ENCODE measurements at places on chromosomes 4 and X.

GRCh38 chr4:127484117-127484516 is 148.6 kb upstream of the INTU start:
- DNase-seq, result no peak

- no peak for DNase-seq
Measured at GRCh38 chr4:158146736-158147135, 26.1 kb downstream of the GASK1B start.

DNA sequence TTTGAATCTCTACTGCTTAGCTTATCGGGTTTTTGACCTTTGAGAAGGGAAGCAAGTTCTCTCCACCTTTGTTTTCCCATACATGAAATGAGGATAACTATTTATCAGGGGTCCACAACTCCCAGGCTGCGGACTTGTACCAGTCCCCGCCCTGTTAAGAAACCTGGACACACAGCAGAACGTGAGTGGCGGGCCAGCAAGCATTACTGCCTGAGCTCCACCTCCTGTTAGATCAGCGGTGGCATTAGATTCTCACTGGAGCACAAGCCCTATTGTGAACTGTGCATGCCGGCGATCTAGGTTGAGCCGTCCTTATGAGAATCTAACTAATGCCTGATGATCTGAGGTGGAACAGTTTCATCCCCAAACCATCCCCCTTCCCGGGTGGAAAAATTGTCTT is 579.5 kb downstream of the GALNTL6 start:
- DNase-seq, result no peak

DNA sequence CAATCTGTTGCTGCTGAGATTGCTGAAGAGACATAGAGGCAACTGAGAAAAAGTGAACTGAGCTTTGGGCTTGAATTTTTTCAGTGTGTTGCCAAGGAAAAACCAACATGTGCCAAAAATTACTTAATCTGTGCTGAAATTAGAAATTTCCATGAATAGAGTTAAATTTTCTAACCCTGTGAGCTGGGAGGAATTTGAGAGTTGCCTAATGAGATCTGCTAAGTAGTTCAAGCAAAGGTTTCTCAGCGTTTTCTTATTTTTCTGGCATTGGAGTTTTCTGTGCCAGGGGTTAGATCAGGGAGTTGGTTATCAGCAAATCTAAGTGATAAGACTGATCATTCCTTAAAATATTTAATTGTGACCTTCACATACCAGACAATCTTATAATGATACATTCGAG is 457.5 kb upstream of the GNPDA2 start:
- DNase-seq, result no peak

- peak; percentile 80 for DNase-seq
Measured at GRCh38 chr4:112296949-112297880, at the start of gene ALPK1. Gene ALPK1, plus strand, starts transcription at chr4:112297369.

DNA sequence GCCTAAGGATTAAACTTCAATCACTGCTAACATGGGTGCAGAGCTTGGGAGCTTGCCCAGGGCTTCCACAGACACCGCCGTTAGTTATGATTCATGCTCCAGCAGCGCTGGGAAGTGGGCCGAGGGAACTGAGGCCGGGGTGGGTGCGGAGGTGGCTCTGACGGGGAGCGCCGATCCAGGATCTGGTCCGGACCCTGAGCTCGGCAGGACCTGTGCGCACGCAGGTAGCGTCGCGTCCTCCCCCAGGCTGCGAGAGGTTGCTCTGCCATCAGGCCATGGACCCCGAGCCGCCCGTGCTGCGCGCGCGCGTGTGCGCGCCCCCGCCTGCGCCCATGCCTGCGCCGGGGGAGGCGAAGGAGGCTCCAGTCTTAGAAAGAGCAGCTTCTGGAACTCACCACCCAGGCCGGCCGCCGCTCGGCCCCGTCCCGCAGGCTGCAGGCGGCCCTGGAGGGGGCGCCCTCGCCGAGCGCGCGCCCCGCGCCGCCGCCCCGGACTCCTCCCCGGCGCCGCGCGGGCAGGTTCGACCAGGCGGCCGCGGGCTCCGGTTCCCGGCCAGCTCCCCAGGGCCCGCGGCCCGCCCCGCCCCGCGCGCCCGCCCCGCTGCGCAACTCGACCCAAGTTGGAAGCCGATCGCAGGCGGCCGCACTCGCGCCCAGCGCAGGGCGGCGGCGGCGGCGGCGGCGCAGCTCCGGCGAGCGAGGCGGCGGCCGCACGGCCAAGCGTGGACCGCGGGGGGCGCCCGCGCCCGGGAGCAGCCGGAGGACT is 732 bp upstream of the ADRA2C start:
- no peak for DNase-seq
